ENCODE measurements at places on chromosomes 3 and 15. TPM values are rescaled to one million over a fixed set of nuclear protein-coding genes. Genes with fewer than 3 reads are reported as not detected.

- DNase-seq = peak; percentile 88
Observed at GRCh38 chr3:82000773-82001172, 239.3 kb upstream of the GBE1 start.

CASR gene
- not detected for total RNA-seq

CHRNB4 gene
- total RNA-seq = 0.09 TPM

DNA sequence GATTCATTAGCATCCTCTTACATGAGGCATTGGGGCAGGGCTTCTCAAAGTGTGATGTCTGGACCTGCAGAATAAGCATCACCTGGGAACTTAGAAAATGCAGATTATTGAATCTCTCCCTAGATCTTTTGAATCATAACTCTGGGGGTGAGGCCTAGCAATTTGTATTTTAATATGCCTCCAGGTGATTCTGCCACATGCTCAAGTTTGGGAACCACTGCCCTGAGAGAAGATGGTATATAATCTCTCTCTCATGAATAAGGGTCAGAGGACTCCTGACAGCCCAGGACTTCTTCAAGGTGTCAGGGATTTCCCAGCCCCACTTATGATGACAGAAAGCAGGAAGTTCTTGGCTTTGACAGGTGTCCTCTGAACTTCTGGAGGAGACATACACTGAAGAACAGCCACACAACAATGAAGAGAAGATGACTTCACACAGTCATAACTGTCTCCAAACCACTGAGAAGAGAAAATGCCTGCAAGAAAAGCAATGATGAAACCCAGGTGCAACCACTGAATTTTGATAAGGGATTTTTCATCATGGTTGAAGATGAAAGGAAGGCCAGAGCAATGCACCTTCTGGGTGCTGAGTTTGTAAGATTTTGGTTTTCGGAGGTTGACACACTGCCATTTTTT, 211.9 kb upstream of the MRPL3 start:
- no peak for DNase-seq

ZNF502 gene
- 8.4 TPM for total RNA-seq

- DNase-seq = no peak
Observed at GRCh38 chr3:168001244-168001643, 94.5 kb downstream of the GOLIM4 start.

- no peak for DNase-seq
Observed at GRCh38 chr15:33757516-33758232, 210.6 kb upstream of the CHRM5 start.

GRCh38 chr3:128503164-128503651, 10.2 kb upstream of the GATA2 start:
- no peak for DNase-seq

XRN1 gene
- total RNA-seq = 27.4 TPM

TERC gene
- total RNA-seq = 23.7 TPM

GOLGA6L7 gene
- total RNA-seq = not detected

All from muscle of leg (tissue), 16 donors.